ENCODE measurements at places on chromosomes 3 and 15. TPM values are rescaled to one million over a fixed set of nuclear protein-coding genes. Genes with fewer than 3 reads are reported as not detected.

The MEIS2 gene
- total RNA-seq: 40.4 TPM

The SPATA12 gene
- total RNA-seq: not detected

The SNX22 gene
- total RNA-seq: 0.38 TPM

The HTR3C gene
- not detected for total RNA-seq

- H3K36me3 ChIP-seq: no peaks in the 10 kb centered on the region
- no peaks in the 10 kb centered on the region for H3K27me3 ChIP-seq
- H3K27ac ChIP-seq: no peak overlapping the region
- H3K4me1 ChIP-seq: no peaks in the 10 kb centered on the region
Observed at GRCh38 chr3:40985195-40985594, 214.1 kb upstream of the CTNNB1 start.

DNA sequence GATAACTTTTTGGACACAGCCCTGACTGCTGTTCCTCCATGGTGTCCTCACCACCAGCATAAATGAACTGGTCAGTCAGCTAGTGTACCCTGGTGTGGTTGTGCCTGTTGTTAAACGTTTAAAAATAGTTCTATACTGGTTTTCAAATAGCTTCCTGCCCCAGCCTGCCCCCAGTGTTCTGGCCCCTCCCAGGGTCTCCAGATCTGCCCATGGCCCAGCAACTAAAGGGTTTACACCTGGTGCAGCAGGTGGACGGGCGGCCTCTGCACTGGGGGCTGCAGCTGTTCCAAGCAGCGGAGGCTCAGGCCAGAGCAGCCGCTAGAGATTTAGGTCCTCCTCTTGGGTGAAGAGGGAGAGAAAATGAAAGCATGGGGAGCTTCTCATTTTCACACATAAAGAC, 6.1 kb upstream of the NR2E3 start:
- no peak overlapping the region for H3K4me3 ChIP-seq
- H3K27ac ChIP-seq: no peak overlapping the region
- no peak for DNase-seq
- no peaks in the 10 kb centered on the region for H3K36me3 ChIP-seq
- no peaks in the 10 kb centered on the region for H3K27me3 ChIP-seq

- DNase-seq: peak; percentile 77
- no peaks in the 10 kb centered on the region for H3K4me1 ChIP-seq
- no peaks in the 10 kb centered on the region for H3K27me3 ChIP-seq
- H3K36me3 ChIP-seq: no peaks in the 10 kb centered on the region
- no peak overlapping the region for H3K27ac ChIP-seq
Observed at GRCh38 chr3:187935623-187936156, 190.4 kb upstream of the BCL6 start.

- no peak overlapping the region for H3K4me3 ChIP-seq
- H3K36me3 ChIP-seq: no peaks in the 10 kb centered on the region
- DNase-seq: no peak
- no peaks in the 10 kb centered on the region for H3K4me1 ChIP-seq
Observed at GRCh38 chr15:48680841-48681240, 35.3 kb upstream of the FBN1 start.

DNA sequence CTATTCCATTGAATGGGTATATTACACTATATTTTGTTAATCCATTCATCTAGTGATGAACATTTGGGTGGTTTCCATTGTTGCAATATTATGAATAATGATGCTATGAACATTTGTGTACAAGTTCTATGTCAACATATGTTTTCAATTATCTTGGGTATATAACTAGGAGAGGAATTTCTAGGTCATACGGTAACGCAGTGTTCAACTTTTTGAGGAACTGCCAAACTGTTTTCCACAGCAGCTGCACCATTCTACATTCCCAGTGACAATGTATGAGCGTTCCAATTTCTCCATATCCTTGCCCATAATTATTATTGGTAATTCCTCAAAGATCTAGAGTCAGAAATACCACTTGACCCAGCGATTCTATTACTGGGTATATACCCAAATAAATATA, 24.1 kb upstream of the RORA start:
- no peaks in the 10 kb centered on the region for H3K27me3 ChIP-seq
- H3K36me3 ChIP-seq: no peaks in the 10 kb centered on the region
- H3K4me3 ChIP-seq: no peak overlapping the region
- H3K4me1 ChIP-seq: no peaks in the 10 kb centered on the region

The CCDC80 gene
- 26.4 TPM for total RNA-seq

The NOX5 gene
- total RNA-seq: 5.0 TPM

The LRRIQ4 gene
- total RNA-seq: not detected

- DNase-seq: no peak
- no peak overlapping the region for H3K4me3 ChIP-seq
- no peaks in the 10 kb centered on the region for H3K4me1 ChIP-seq
- no peak overlapping the region for H3K27ac ChIP-seq
- no peaks in the 10 kb centered on the region for H3K27me3 ChIP-seq
Observed at GRCh38 chr3:58946875-58947274, 103.0 kb downstream of the CFAP20DC start.

DNA sequence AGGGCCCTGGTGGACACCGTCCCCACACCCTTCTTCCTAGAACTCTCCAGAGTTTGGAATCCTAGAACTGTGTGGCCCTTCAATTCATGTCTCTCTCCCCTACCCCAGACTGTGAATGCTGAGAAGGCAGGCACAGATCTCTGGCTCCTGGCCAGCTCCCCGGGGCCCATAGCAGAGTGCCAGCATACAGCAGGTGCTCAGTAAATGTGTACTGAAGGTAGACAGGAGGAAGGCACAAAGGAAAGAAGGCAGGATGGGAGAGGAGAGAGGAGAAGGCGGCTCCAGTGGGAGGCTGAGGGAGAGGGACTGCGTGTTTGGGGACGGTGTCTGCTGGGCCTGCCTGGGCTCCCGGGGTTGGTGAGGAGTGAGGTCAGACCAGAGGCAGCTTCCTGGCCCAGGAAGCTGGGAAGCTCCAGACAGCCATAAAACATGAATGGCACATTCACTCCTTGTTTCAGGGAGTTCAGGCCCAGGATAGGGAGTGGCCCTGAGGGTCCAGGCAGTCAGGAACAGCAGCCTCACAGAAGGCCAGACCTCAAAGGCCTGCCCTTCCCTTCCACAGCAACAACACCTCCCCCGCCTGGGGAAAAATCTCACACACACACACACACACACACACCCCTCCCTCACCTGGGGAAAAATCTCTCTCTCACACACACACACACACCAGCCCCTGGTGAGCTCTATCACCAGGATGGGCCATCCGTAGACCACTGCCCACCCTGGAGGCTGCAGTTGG, 137.1 kb upstream of the PRR20G start:
- H3K27me3 ChIP-seq: no peaks in the 10 kb centered on the region
- no peak overlapping the region for H3K4me3 ChIP-seq
- H3K27ac ChIP-seq: no peak overlapping the region
- no peaks in the 10 kb centered on the region for H3K4me1 ChIP-seq

- no peaks in the 10 kb centered on the region for H3K4me1 ChIP-seq
- no peak overlapping the region for H3K27ac ChIP-seq
- H3K36me3 ChIP-seq: no peaks in the 10 kb centered on the region
- H3K4me3 ChIP-seq: no peak overlapping the region
- H3K27me3 ChIP-seq: no peaks in the 10 kb centered on the region
- no peak for DNase-seq
Observed at GRCh38 chr15:80931721-80932512, 57.7 kb downstream of the MESD start.

The ZPLD1 gene
- not detected for total RNA-seq

DNA sequence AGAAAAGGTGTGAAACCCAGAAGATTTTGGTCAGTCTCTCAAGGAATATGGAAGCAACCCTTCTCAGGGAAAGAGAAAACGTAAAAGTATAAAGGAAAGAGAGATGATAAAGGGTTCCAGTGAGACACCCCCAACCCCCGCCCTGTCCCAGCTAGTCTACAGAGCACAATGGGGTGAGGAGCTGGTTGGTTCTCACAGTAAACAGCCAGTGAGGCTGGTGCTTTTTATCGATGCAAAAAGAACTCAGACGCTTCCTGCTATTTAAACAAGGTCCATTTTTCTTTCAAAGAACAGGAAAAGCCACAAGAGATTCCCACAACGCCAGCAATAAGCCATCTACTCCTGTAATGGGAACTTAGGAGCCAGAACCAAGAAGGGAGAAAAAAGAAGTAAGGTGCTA, 65.9 kb downstream of the CHAC1 start:
- H3K4me1 ChIP-seq: no peaks in the 10 kb centered on the region
- no peak overlapping the region for H3K4me3 ChIP-seq
- H3K27me3 ChIP-seq: no peaks in the 10 kb centered on the region
- DNase-seq: no peak

- DNase-seq: peak; percentile 73
- peak overlapping the region; percentile 64 for H3K4me3 ChIP-seq
- no peaks in the 10 kb centered on the region for H3K27me3 ChIP-seq
- peak overlapping the region; percentile 100 for H3K27ac ChIP-seq
Observed at GRCh38 chr3:57596495-57597126, 533 bp downstream of the ARF4 start.

The TGM5 gene
- total RNA-seq: not detected

Data from Peyer's patch (tissue), 4 donors.